DMS79 treated with DMSO at 0.1 percent for 48 hours (cell line): ENCODE measurements at places on chromosomes 12 and 14.

DNA sequence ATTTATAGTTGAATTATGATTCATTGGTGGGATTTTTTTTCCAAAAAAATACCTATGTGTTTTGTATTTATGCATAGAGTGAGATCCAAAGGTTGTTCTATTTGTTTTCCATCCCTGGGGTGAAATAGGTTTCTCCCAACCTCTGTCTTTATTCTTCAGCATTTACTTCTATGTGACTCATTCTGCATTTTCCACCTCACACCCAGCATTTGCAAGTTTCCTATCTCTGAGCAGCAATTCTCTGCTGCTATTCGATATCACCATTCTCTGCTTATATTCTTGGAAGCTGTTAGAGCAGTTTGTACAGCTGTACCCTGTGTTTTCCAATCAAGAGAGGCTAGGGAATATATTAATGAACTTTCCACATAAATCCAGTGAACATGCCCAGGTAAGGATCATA, 538.9 kb downstream of the SNAPC1 start:
- DNase-seq: no peak

DNA sequence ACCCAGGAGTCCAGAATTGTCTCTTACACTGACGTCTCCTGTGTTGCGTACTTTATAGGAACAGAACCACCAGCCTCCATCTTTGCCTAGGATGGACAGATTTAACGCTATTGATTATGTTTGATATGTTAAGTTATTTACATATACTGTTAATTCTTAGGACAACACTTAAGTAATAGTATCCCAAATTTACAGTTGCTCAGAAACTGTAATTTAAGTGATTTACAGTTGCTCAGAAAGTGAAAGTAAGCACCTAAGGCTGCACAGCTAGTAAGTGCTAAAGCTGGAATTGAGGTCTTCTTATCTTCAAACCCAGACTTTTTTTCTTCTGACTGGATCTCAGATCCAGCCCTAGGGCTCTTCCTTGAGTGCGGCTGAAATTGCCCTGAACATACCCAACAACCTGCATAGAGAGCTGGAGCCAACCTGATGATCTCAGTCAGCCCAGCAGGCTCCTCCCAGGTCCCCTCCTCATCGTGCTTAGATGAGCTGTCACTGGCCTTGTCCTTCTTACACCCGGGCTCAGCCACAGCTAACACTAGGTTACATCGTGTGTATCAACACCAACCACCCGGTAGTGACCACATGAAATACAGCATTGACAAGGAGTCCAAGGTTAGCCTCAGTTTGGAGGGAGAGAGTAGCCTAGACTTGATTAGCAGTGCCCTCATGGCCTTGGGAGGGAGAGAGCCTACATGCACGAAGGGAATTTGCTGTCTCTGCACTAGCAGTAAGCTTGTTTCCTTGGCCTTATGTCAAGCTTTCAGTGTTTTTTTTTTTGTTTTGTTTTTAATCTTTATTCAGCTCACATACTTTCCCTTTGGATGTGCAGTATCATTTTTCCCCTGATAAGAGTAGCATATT, 111.1 kb upstream of the ARHGAP5 start:
- DNase-seq: no peak

DNA sequence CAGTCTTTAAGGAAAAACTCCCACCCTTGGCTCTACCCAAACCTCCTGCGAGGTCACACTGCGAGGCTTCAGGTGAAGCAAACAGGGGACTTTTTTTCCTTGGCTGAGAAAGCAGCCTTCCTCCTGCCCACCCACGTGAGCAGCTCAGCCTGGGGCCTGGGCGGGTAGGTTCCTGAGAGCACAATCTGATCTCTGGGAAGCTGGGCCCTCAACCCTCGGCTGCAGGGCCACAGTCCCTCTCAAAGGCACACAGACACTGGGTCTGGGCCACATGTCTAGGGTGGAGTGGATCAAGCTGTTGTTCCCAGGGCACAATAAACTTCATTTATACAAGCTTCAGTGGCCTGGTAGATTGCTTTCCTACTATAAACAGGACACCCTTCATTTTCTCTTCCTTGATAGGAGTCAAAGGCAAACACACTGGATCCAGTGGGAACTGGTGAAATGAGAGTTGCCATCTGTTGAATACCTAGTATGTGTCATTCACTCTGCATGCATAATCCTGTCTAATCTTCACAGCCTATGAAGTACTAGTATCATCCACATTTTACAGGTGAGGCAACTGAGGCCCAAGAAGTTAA, 41.3 kb upstream of the PNMA1 start:
- DNase-seq: no peak

GRCh38 chr12:78236264-78236663, 405.6 kb downstream of the NAV3 start:
- DNase-seq: no peak

- DNase-seq: no peak
Measured at GRCh38 chr14:103304706-103305105, 29.3 kb upstream of the EIF5 start.

GRCh38 chr12:54037360-54038283, 4.8 kb downstream of the HOXC5 start:
- DNase-seq: no peak

- no peak for DNase-seq
Measured at GRCh38 chr14:102164965-102165364, 25.3 kb downstream of the WDR20 start.

- DNase-seq: peak; percentile 13
Measured at GRCh38 chr12:124397807-124398577, 103.1 kb downstream of the RFLNA start.

DNA sequence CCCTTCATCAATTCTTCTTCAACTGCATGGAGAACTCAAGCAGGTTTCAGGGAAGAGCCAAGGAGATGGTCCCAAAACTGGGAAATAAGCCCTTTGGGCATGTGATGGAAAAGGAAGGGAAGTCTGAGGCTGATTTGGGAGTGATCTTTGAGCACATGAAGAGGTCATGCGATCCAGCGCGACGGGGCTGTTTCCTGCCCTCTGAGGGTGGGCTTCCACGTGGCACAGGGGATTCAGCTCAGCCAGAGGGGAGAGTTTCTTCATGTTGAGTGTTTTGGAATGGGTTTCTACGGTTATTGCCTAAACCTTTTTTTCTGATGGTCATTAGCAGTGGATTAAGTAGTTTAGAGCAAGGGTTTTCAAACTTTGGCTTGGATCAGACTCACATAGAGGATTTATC, 30.2 kb downstream of the GPR68 start:
- DNase-seq: no peak

DNA sequence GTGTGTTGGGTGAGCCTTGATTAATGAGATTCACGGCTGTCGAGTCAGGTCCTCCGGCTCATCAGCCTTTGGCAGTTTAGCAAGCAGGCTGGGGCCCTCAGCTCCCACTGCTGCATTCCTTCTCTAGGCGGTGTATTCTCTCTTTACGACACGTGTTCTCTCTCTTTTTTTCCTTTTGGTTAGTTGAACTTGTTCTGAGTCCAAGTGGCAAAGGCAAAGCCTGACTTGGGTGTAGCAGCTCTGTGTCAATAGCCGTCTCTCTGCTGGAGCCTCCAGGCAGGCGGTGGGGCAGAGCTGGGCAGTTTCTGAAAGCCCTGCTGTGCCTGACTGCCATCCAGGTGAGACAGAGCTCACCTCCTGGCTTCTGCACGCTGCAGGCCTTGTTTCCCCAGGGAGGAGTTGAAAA, 46.6 kb downstream of the SUSD6 start:
- DNase-seq: peak; percentile 90

DNA sequence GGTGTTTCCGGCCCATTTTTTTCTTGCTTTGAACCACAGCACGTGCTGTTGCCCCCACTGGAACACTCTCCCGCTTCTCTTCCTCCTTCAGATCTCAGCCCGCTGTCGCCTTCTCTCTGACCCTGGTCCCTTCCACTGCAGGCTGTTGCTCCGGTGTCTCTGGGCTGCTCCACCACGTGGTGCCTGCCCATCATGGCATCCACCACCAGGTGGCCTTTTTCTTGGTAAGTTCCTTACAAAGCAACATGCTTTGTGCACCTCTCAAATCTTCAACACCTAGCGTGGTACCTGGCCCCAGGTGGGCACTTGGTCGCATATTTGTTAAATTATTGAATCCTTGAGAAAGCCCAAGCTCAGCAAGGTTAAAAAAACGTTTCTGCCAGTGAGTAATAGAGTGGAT, 19.1 kb downstream of the TUNAR start:
- DNase-seq: no peak

- DNase-seq: no peak
Measured at GRCh38 chr12:25884920-25885234, 73.6 kb upstream of the RASSF8 start.

DNA sequence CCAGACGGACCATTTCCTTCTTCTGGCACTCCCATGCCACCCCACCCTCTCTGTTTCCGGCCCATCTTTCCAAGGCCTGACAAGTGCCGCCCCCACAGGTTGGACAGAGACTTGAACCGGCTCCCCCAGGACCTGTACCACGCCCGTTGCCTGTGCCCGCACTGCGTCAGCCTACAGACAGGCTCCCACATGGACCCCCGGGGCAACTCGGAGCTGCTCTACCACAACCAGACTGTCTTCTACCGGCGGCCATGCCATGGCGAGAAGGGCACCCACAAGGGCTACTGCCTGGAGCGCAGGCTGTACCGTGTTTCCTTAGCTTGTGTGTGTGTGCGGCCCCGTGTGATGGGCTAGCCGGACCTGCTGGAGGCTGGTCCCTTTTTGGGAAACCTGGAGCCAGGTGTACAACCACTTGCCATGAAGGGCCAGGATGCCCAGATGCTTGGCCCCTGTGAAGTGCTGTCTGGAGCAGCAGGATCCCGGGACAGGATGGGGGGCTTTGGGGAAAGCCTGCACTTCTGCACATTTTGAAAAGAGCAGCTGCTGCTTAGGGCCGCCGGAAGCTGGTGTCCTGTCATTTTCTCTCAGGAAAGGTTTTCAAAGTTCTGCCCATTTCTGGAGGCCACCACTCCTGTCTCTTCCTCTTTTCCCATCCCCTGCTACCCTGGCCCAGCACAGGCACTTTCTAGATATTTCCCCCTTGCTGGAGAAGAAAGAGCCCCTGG, 1.2 kb upstream of the CMTM5 start:
- DNase-seq: no peak

DNA sequence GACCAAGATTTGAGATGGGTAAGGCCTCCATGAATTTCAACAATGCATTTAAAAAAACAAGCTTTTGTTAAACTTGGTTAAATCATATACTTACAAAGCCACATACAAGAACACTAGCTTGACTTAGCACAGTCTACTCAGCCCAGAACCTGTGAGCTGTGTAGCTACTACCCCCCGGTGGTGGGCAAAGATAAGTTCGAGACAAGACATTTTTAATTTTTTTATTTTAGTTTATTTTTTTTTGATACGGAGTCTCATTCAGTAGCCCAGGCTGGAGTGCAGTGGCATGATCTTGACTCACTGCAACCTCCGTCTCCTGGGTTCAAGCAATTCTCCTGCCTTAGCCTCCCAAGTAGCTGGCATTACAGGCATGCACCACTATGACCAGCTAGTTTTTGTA, 3.7 kb upstream of the NECAP1 start:
- no peak for DNase-seq

- no peak for DNase-seq
Measured at GRCh38 chr14:96631030-96631429, 128.8 kb downstream of the PAPOLA start.

DNA sequence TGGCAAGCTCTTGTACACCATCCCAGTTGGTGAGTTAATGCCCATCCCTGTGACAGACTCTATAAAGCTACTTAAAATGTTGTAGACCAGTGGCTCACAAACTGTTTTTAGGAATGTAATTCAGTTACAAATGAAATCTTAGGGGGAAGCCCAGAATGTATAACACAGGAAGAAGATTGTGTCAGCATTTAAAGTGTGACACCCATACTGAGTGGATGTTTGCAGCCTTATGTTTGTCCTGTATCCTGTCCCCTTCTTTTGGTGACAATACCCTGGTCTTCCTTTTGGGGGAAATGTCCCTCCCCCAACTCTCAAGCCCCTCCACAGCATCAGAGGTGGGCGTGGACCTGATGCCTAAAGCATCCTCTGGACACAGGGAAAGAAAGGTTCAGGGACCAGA, 47.6 kb upstream of the FAM222A start:
- DNase-seq: no peak
